ENCODE measurements at places on chromosomes 11 and 22.

DNA sequence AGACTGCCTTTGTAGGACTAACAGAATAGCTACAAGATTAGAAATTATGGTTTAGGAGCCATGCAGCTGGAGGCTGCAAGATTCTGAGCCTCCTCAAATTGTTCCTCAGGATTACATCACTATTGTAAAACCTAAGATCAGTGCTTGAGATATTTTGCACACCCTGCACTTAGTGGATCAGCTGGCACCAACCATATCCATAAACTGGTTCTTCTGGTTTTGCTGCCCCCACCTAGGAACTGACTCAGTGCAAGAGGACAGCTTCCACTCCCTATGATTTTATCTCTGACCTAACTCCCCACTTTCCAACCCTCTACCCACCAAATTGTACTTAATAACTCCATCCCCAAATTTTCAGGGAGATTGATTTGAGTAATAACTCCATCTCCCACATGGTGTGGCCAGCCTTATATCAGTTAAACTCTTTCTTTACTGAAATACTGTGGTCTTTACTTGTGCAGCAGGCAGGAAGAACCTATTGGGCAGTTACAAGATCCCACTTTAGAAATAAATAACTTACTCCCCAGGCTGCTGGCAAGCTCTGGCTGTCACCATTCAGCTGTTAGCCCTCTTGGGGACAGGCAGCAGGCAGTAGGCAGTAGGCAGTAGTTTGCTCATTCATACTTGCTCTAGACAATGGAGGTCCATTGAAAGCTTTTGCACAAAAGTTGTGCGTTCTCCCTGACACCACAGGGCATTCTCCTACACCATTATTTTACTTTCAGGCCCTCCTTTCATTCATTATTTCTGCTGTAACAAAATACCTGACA lies 119.0 kb downstream of the SLC17A6 start:
- DNase-seq = peak; percentile 30

- no peak for DNase-seq
These were observed 80.5 kb upstream of the GDPD4 start for GRCh38 chr11:77381729-77382665.

DNA sequence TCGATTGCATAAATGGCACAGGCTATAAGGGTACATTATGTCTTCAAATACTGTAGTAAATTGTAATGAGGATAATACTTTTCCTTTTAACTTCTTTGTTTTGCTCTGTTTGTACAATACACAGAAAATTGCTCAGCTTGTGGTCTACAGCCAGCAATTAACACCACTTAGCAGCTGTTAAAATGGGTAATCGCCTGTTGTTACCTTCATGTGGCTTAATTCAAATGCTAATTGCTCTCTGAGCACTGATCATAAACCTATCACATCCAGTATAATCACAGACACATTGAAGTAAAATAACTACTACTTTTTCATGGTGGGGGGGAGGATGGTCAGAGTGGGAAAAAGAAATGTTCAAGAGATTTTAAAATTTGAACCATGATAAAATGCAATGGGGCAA lies 1164.1 kb upstream of the CNTN5 start:
- DNase-seq = peak; percentile 99

DNA sequence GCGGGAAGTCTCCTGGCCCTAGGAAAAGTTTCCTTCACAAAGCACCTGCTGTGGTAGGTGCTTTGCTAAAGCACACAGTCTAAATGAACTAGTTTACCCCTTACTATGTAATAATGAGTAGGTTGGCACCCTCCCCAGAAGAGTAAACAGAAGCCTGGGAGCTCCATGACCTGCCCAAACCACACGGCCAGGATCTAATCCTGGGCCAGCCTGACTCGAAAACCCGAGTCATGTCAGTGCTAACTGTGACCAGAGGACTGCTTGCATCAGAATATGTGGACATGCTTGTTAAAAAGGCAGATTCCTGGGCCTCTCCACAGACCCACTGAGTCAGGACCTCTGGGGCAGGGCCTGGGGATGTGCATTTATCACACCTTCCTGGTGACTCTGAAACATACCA lies 67.7 kb downstream of the PANX1 start:
- peak; percentile 22 for DNase-seq

DNA sequence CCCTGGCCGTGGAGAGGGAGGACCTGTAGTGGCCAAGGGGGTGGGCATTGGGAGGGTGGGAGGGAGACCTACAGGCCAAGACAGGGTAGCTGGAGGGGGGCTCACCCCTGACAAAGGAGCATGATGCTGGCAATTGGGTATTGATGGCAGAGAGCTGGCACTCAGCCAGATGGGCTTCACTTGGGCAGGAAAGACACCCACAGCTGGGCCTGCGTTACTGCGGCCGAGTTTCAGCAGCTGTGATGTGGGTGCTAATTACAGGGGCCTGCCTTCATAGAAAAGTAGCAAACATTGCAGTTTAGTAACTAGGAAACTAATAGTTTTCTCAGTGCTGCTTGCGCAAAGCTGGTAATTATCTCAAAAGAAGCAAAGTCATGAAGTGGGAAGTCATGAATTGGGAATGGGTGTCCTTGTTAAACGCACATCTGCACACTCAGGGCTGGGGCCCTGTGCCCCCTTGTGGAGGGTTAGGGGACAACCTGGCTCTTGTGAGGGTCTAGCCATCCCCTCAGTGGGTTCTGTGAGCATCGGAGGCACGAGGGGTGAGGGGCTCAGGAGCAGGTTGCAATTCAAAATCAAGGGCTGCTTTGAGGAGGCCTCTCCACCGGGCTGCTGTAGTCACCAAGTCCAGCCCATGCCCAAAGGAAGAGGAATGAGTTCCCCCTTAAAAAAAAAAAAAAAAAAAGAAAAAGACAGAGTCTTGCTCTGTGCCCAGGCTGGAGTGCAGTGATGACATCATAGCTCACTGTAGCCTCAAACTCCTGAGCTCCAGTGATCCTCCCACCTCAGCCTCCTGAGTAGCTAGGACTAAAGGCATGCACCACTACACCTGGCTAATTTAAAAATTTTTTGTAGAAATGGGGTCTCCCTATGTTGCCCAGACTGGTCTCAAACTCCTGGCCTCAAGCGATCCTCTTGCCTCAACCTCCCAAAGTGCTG lies 24.4 kb upstream of the TXNRD2 start:
- peak; percentile 95 for DNase-seq

DNA sequence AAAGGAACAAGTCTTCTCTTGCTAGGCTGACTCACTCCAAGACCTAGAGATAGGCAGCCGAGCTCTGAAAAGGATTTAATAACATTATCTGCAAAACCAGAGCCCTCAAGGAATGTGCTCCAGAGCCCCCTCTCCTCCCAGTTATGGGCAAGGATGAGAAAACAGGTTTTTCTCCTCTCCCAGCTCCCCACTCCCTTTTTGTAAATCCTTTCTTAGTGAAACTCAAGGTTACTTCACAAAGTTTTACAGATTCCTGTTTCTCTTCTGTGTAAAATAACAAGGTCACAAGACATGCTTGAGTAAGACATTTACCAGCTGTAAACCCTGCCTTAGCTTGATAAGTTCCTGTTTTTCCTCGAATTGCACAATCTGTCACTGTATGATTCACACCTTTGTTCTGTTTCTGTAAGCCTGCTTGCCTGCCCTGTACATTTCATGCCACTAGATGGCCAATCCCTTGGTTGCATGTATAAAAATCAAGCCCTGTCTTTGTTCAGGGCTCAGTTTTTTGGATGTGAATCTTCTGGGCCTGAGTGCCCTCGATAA lies 489.4 kb downstream of the KCNA4 start:
- DNase-seq = no peak

DNA sequence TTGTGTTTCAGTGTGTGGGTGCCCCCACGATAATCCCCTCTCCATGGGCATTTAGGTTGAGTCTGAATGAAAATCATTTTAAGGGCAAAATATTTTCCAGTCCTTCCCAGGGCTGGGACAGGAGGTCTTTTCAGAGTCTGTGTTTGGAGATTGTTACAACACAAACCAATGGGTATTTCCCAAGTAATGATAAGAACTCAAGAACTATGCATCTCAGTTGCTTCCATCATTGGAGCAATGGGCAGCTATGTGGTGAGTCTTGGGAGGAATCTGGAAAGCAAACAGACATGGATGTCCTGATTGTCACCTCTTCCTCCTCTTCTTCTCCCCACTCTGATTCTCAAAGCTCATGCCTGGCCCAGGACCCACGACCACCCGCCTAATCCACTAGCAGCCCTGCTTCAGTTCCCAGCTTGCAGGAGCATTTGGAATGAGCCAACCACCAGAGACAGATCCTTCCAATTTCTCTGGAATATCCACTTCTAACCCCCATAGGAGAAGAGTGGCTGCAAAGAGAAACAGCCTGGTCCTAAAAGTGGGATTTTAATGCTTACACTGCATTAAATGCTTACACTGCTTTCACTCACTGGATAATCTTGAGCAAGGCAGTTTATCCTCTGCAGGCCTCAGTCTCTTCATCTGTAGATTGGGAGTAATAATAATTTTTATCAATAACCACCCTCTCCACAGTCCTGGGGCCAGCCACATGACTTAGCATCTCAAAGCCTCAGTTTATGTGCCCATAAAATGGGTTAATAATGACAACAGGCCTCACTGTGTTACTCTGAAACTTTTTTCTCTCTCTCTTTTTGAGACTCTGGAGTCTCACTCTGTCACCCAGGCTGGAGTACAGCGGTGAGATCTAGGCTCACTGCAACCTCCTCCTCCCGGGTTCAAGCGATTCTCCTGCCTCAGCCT lies 404.3 kb downstream of the MN1 start:
- DNase-seq = no peak

DNA sequence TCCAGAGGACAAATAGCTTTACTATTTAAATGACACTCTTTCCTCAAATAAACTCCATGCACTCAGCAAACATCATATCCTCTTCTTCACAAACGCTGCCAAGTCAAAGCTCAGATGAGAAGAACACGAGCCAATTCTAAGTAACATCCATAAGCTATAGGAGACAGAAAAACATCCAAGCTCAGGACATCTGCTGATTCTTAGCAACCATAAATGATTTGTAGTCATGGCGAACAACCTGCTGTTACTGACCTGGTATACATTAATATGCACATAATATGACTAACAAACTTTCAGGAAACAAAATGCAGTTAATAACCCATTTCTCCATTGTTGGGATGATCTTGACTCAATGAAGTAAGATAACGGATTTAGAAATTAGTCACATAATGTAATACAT lies 6.7 kb downstream of the GALNT18 start:
- no peak for DNase-seq

GRCh38 chr11:47302853-47303252 lies 32.9 kb downstream of the MADD start:
- DNase-seq = no peak

- peak; percentile 42 for DNase-seq
These were observed 102.4 kb downstream of the ARHGAP42 start for GRCh38 chr11:100789500-100789899.

DNA sequence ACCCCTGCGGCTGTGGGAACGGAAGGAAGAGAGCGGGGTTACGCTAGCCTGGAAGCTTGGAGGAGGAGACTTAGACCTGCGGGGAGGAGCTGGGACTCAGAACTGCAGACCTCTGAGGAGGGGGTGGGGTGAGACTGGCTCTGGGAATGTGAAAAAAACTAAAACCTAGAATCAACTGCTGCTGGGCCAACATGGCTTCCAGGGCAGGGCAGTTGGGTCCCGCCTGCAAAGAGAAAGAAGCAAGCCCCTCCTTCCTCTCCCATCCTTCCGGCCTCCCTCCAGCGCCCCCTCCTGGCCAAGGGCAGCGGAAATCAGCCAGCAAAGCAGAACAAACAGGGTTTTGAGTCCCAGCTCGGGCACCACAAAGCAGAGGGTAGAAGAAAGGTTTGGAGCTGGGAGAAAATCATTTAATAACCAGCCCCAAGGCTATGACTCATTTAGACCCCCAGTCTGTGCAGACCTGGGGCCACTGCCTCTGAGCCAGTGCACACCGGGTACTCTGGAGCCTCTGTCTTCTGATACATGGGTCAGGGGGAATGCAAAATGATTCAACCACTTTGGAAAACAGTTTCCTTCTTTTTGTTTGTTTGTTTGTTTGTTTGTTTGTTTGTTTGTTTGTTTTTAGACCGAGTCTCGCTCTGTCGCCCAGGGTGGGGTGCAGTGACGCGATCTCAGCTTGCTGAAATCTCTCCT lies 7.3 kb upstream of the NCF4 start:
- peak; percentile 74 for DNase-seq

DNA sequence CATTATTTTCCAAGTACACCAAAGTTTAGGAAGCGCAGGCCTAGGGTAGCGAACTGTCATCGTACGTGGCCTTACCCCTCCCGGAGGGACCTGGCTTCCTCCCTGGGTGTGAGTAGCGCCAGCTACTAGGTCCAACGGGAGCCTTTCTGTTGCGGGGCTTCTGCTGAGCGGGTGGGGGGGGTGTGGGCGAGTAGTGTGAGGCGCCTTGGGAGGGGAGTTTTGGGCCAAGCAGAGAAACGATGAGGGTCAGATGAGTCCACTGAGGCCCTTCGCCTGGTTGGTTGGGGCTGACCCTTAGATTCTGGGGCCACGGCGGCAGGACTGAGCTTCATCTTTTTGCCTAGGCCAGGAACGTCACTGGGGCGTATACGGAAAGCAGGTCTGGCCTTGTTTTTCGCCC lies 868 bp downstream of the TEF start:
- peak; percentile 60 for DNase-seq

- no peak for DNase-seq
These were observed 6.9 kb downstream of the UBE4A start for GRCh38 chr11:118366287-118366686.

GRCh38 chr22:20433686-20434241 lies 3.9 kb downstream of the SCARF2 start:
- no peak for DNase-seq

- no peak for DNase-seq
These were observed 2.4 kb upstream of the HEPACAM start for GRCh38 chr11:124938206-124938765.

- peak; percentile 76 for DNase-seq
These were observed 59.1 kb upstream of the PRDM11 start for GRCh38 chr11:45087086-45087899.

- DNase-seq = no peak
These were observed 2.2 kb downstream of the RNF185 start for GRCh38 chr22:31162015-31162765.

GRCh38 chr11:74866557-74866956 lies 82.3 kb downstream of the XRRA1 start:
- DNase-seq = no peak

DNA sequence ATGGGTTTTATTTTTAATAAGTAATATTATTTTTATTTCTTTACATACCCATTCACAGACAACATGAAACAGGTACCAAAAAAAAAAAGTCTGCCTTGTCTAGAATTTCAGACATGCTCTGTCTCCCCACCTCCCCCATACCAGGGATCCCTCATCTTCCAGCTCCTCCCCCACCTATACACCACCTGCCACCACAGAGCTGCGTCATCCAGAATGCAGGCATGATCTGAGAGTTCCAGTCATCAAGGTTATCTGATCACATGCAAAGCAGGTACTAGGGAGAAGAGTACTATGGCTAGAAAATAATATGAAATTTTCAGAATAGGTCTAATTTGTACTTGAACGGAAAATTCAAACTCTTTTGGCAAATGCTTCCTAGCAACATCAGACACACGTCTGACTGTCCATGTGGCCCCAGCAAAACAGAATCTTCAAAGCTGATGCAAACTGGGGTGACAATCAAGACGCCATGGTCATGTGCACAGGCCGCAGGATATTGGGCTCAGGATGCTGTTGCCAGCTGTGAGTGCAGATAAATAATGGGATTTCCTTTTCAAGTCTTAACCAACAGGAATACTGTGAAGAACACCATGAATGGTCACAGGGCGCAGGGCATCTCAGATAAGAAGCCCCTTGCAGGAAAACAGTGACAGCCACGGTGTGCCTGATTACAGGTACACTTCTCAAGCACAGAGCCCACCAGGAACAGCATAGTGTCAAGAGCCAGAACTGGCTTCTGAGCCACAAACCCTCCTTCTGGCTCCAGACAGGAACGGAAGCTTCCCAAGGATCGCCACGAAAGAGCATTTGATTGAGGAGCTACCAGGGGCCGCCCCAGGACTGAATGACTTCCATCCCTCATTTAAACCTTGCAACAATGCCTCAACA lies 169.5 kb downstream of the EFCAB6 start:
- DNase-seq = no peak
